Memory B cell (primary cell): ENCODE measurements at places on chromosomes 11 and 22.
A peak's percentile ranks its signal among the peaks of the same experiment; 100 is the strongest.

DNA sequence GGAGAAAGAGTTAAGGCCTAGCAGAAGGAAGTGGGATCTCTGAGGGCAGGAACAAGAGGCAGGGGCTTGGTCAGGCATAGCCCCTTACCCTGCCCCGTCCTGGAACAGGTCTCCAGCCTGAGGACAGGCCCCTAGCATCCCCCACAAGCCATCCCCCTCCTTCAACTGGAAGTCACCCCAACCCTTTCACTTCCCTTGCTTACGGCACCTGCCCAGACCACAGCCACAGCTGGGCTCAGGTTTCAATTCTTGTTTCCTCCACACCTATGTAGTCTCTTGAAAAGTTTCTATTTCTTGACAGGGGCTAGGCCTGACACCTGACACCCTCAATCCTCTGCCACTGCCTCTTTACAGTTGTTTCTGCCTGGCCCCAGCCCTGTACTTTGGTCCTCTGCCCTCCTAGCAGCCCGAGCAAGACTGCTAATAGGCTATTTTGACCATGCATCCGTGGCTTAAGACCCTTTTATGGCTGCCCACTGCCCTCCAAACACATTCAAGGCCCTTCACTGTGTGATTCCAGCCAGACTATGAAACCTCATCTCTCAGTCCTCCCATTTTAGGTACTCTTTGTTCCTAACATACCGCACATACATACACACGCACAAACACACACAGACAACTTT, 10.9 kb upstream of the FCHSD2 start:
- DNase-seq, result peak; percentile 83

- no peak for DNase-seq
These were observed 48.8 kb upstream of the ZC3H12C start for GRCh38 chr11:110044226-110044968.

GRCh38 chr11:82682003-82682751, 51.5 kb downstream of the FAM181B start:
- peak; percentile 35 for DNase-seq

DNA sequence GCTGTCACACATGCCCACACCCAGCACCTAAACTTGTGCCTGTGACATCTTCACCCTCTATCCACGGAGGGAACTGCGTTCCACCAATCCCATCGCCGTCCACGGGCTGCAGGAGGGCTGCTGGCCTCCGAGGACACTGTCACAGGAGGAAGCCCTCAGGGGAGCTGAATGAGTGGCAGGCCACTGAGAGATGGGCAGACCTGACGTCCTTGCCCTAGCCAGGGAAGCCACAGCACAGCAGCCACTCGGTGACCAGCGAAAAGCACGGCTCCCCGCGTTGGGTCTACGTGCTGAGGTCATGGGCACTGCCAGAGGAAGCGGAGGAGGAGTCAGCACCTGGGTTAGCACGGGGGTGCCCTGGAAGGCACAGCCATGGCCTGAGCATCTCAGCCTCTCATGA, 50.5 kb downstream of the IGSF9B start:
- no peak for DNase-seq

DNA sequence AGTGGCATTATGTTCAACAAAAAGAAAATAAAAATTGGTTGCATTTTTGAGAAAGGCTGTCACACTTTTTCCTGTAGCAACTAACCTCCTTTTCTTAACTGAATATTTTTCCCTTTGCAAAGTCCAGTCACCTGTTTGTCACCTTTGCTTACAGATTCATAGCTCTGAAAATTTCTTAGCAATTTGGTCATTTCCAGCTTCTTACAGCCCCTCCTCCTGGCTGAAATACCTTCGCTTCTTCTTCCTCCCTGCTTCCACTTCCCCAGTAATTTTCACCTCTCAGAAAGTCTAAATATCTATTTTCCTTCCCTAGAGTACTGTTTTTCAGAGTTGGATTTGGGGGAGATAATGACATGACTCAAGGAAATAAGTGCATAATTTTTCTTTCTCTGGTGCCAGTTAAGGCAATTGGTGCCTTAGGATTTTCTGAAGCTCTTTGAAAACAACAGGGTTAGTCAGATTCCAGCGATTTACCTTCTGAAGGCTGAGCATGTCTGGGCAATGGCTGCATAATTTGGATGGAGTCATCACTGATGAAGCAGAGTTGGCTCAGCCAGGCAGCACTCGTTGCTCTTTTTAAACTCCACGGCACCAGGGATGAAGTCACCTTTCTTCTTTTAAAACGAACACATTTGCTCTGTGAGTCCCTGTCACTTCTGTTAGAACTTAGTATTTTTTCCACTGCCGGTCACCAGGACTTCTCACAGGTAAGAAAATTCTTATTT, 62.1 kb upstream of the AMOTL1 start:
- no peak for DNase-seq

- no peak for DNase-seq
These were observed 13.8 kb upstream of the OR51M1 start for GRCh38 chr11:5369789-5370188.

GRCh38 chr22:46079093-46079860, 71.0 kb upstream of the PPARA start:
- no peak for DNase-seq

DNA sequence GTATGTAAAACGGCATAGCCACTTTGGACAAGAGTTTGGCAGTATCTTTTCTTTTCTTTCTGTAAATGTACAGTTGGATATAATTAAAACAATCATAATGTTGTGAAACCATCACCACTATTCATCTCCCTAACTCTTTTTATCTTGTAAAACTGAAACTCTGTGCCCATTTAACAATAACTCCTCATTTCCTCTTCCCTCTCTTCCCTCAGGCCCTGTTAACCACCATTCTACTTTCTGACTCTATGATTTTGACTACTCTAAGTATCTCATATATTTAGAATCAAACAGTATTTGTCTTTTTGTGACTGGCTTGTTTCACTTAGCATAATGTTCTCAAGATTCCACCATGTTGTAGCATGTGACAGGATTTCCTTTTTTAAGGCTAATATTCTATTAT, 10.2 kb downstream of the SCUBE2 start:
- DNase-seq, result no peak

DNA sequence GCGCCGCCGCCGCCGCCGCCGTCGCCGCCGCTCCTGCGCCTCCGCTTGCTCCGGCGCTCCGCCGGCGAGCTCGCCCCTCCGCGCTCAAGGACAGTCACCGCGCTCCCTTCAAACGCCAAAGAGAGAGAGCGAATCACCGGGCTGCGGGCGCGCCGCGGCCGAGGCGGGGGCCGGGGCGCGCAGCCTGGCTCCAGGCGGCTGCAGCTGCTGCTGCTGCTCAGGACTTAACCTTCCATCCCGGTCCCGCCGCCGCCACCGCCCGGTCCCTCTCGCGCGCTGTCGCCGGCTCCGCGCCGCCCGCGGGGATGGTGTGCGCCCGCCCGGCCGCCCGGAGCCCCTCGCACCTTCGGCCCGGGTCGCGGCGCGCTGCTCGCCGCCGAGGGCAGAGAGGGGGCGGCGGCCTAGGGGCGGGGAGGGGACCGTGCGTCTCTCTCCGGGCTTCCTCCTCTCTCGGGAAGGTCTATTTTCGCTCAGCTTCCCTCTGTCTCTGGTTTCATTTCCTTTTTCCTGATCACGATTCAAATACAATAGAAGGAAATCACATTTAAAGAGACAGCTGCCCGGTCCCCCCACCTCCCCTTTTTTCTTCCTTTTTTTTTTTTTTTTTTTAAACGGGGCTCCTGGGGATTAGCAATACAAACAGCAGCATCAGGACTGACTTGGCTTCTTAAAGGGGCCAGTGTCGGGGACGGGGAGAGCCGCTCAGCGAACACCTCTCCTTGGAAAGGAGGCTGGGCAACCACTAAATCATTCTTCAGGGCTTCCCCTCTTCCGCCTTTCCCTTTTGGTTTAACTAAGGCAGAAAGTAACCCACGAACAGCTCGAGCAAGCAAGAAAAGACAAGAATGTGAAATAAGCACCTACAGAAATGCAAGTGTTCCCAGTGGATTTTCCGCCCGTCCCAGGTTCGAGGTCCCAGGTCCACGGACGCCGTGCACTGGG, 22.1 kb downstream of the LMO2 start:
- no peak for DNase-seq

DNA sequence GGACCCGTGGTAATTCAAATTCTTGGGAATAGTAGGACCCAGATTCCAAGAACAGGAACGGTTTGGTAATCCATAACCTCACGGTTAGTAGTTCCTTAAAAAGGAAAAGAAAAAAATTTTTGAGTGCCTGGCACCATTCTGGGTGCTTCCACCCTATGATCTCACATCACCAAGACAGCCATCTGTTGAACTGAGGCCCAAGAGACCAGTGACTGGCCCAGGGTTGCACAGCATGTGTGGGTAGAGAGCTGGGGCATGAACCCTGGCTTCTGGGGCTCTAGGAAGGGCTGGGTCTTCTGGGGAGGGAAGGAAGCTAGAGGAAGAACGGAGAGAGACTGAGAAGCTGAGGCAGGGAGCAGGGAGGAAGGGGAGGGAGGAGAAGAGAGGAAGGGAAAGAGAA, 4.7 kb upstream of the SPI1 start:
- DNase-seq, result no peak

- DNase-seq, result no peak
These were observed 41.7 kb upstream of the SEZ6L start for GRCh38 chr22:26127556-26127955.

- DNase-seq, result no peak
These were observed 1233.0 kb downstream of the JRKL start for GRCh38 chr11:97622795-97623194.

DNA sequence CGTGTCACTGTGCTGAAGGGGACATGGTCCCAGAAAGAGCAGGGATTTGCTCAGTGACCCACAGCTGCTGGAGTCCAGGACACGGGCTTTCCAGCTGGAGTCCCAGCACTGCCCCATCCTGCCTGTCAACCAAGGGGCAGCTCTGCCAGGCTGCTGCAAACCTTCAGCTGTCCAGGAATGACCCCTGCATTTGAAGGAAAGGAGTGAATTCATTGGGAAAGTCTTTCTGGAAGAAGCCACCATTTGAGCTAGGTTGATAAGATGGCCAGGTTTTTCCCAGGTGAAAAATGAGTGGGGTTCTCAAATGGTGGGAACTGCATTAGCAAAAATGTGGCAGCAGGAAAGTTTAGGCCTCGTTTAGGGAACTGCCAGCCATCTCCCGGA, 9.4 kb downstream of the KCNK7 start:
- no peak for DNase-seq

DNA sequence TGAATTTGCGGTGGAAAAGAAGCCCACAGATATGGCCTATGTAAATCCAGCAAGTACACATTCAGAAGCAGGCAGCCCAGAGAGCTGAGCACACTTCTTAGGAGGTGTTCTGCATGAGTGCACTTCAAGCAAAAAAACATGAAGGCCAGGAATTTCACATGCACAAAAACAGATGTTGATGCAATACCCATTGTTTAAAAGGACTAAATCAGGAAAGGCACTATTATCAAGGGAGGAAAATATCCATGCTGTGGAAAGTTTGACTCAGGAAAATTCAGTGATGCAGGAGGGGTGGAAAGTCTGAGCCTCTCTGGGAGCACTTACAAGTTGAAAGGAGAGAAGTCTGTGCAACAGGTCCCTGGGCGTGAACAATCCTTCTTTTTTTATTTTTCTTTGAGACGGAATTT, 15.8 kb upstream of the CARS1 start:
- no peak for DNase-seq

GRCh38 chr11:72935700-72936099, 121.5 kb downstream of the ATG16L2 start:
- no peak for DNase-seq

- DNase-seq, result no peak
These were observed 507.4 kb upstream of the RAG2 start for GRCh38 chr11:37105427-37105826.

GRCh38 chr11:85531191-85531897, 95.8 kb downstream of the DLG2 start:
- DNase-seq, result no peak

DNA sequence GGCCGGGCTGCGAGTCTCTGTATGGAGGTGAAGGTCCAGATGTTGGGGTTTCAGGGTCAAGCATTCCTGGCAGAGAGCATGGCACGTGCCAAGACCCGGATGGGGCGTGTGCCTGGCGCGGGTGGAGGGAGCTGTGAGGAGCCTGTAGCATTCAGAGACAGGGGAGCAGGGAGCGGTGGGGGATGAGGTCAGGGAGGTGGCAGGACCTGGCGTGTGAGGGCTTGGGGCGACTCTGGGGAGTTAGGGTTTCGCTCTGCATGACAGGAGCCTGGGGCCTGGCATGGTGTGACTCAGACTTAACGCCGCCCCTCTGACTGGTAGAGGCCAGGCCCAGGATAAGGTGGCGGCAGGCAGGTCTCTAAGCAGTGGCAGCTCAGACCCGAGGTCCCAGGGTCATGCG, 103.0 kb downstream of the KCNQ1 start:
- DNase-seq, result no peak

DNA sequence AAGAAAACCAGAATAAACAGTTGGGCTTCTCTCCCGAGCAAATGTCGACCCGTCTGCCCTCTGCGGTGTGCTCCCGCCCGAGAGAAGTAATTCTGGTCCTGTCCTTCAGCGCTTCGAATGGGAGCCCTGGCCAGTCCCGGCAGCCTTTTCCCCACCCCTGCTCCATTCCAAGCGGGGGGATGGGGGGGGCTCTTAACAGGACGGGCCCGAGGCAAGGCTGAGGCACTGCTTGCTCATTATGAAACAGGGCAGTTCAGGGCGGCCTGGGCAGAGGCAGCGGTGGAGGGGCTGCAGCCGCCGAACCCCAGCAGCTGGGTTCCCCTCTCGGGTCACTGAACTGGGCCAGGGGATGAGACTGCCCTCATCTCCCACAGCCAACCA, 9.1 kb downstream of the BACE1-AS start:
- no peak for DNase-seq

GRCh38 chr11:4677948-4678347, 19.7 kb downstream of the OR51E2 start:
- DNase-seq, result no peak

DNA sequence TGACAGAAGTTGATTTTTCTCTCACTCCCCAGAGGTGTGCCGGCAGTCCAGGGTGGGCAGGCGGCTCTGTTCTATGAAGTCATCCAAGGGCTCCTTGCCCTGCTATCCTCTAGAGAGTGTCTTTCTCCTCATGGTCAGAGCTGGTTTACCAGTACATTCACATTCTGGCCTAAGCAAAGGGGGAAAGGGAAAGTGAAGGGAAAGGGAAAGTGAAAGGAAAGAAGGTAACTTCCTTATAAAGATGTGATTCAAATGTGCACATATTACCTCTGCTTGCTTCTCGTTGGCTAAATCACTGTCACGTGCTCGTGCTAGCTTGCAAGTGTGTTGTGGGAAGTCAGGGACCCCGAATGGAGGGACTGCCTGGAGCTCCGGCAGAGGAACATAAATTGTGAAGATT, 2.9 kb upstream of the HTATIP2 start:
- DNase-seq, result peak; percentile 46

DNA sequence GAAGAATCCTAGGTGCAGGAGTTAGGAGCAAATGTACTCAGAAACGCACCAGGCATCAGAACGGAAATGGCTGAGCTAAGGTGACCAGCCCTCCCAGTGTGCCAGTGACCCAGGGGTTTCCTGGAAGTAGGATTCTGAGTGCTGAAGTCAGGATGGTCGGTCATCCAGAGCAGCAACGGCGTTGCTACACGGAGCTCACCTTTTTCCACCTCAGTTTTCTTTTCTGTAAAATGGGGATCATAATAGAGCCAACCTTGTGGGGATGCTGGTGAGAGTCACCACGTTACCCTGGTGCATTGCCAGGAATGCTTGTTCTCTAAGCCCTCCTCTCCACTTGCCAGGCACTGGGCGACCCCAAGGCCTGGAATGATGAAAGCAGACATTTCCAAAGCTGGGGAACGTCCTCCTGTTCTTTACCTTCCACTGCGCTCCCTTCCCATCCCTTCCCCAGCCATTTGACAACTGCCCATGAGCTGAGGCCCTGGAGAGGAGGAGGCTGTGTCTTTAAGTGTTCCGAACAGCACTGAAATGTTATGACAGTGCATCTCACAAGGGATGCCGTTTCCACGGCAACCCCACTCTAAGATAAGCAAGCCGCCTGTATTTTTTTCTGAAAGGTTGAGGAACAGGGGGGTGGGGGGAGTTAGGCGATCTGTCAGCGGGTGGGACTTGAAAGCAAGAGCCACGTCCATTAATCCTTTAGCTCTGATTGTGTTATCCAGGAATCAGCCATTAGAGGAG, 66.8 kb downstream of the TSPAN18 start:
- DNase-seq, result no peak
